ENCODE measurements at places on chromosomes 5 and 9.

DNA sequence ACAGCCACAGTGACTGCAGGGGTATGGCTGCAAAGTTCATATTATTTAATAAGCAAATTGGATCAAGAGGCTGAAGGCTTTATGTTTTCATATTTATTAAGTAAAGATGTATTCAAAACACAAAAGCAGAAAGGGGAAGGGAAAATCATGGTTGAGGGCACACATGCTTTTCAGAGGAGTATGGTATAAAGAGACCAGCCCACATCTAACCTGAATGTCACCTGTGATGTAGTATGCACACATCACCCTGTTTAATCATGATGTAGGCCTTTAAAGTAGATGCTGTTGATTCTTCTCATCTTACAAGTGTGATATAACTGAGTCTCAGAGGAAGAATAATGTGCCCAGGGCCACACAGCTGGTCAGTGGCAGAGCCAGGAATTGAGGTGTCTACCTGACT is 211.8 kb downstream of the DCP2 start:
- no peak for DNase-seq

- no peak for DNase-seq
Measured at GRCh38 chr5:125376059-125376641, 629.7 kb upstream of the ZNF608 start.

GRCh38 chr9:137313956-137314560 is 12.0 kb upstream of the NRARP start:
- no peak for DNase-seq

GRCh38 chr5:135533794-135534193 is 2.0 kb downstream of the NEUROG1 start:
- no peak for DNase-seq

- no peak for DNase-seq
Measured at GRCh38 chr9:14822666-14823065, 87.6 kb downstream of the FREM1 start.

- peak; percentile 51 for DNase-seq
Measured at GRCh38 chr9:133792721-133793470, 54.7 kb upstream of the SARDH start.

DNA sequence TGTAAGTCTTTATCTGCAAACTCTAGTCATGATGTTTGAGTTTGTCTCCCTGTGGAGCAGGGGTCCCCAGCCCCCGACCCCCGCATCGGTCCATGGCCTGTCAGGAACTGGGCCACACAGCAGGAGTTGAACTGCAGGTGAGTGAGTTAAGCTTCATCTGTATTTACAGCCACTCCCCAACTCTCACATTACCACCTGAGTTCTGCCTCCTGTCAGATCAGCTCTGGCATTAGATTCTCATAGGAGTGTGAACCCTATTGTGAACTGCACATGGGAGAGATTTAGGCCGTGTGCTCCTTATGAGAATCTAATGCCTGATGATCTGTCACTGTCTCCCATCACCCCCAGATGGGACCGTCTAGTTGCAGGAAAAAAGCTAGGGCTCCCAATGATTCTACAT is 7.0 kb downstream of the C9orf85 start:
- no peak for DNase-seq

GRCh38 chr5:149817539-149818060 is 87.5 kb downstream of the PPARGC1B start:
- no peak for DNase-seq

DNA sequence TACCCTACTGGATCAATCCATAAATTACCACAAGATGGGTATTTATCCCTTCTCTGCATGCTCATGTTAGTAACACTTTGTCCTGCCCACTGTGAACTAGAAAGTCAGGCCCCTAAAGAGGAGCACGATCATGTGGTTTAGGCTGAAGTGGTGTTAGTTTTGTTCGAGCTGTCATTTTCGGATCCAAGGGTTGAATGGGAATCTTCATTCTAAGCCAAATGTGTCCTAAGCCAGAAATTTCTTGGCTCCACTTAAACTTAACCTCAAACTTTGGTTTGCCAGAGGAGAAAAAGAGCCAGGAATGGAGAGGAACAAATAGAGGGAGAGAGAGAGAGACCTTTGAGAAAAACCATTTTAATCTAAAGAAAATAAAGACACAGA is 837.7 kb upstream of the ZNF608 start:
- DNase-seq = no peak

GRCh38 chr5:54995168-54995567 is 9.8 kb upstream of the ESM1 start:
- DNase-seq = no peak

GRCh38 chr9:72044095-72044494 is 16.3 kb downstream of the C9orf57 start:
- DNase-seq = no peak

DNA sequence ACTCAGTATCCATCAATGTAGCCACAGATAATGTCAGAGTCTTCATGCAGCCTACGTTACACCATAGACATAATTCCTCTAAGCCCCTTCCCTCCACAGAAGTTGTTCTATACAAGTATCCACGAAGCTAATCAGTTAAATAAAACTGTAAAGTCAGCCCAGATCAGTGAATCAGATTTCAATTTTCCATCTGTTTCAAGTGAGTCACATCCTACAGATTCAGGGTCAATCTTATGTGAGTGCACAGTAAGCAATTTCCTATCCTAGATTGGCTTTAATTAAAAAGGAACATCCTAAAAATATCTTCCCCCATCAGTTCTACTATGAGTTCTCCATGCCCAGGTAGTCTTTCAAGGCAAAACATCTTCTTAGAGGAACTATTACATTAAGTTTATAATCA is 402.5 kb downstream of the EFNA5 start:
- no peak for DNase-seq

DNA sequence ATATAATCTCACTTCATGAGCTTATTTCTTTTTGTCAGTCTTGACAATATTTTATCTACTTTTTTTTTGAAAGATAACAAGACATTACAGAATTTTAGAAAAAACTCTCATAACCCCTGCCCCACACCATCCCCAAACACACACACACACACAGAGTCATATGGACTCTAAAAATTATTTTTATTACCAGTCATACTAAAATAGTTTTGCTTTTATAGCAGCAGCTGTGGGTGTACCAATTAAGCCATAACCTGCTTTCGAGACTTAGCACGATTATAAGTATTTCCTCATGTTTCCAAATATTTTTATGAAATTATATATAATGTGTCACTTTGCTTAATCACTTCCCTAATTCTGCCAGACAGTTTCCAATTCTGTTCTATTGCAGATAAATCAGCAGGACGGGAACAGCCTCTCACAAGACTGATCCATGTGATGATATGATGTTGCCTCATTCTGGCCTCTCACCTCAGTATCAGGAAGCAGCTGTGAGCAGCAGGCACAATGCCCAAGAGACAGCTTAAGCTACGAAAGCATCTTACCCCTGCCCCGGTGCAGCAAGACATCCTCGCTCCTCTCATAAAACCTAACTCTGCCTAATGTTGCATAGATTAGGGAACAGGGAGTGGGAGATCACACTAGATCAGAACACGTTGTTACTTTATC is 7.0 kb downstream of the PDCL start:
- no peak for DNase-seq

- DNase-seq = no peak
Measured at GRCh38 chr9:125784286-125785049, 37.3 kb downstream of the PBX3 start.

GRCh38 chr5:33120671-33121070 is 320.1 kb upstream of the TARS1 start:
- DNase-seq = no peak

DNA sequence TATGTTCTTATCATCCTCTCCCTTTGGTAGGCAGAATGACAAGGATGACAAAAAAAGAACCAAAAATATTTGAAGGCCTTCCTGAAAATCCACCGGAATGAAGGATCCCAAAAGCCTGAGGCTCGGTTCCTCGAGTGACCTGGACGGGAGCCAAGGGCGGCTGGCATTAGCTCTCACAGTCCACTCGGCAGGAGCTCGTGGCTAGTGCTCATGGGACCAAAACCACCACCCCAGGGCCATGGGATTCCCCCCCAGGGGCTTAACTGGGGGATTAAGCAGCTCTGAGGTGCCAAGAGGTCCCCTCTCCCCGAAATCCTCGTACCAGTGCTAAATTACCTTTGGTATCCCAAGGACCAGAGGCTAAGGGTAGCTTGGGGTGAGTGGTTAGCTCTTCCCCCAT is 586 bp upstream of the PDZD2 start:
- no peak for DNase-seq

DNA sequence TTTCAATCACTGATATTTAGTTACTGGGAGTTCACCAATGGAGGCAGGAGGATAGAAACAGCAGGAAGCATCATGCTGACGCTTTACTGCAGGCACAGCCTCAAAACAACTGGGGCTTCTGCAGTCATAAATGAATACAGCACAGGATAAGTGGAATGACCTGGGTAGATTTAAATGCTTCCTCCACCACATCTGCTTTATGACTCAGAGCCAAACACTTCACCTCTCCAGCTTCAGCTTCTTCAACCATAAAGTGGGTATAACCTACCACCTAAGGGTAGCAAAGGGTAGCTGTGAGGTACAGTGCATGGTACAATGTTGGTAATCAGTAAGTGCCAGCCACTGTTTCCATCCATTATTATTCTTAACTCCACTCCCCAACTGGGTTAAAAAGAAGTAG is 28.4 kb downstream of the RASEF start:
- DNase-seq = no peak

DNA sequence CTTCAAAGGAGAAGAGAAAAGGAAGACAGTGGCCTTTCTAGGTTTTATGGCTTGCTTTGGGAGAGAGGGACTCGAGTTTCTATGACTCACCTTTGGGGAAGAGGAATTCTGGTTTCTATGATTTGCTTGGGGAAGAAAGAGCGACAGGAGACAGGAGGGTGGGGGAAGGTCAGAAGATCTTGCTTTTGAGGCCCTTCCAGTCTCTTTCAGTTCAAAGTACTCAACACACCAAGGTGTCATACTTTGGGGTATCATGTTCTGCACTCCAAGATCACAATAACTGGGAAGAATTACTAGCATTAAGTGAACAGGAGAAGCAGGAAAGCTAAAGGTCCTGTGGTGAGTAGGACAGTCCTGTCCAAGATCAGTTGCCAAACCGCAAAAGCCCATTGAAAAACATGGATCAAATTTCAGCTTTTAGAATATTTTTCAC is 324.5 kb downstream of the ARHGEF28 start:
- no peak for DNase-seq

DNA sequence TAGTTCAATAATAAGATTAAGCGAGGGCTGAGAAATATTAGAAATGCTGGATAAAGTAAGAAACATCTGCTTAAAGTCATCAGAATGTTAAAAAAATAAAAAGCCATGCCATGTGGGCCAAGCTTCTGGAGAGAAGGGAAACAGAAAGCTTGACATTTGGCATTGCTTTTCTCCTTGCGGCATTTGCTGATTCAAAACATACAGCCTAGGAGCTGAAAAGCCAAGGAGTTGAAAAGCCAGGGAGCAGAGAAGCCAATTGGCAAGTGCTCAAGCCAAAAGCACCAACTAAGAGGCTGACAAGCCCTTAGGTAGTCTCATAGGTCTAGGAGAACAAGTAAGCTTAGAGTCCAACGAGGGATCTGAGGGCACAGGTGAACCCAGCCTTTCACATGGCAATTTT is 754.3 kb downstream of the TLE4 start:
- DNase-seq = no peak

DNA sequence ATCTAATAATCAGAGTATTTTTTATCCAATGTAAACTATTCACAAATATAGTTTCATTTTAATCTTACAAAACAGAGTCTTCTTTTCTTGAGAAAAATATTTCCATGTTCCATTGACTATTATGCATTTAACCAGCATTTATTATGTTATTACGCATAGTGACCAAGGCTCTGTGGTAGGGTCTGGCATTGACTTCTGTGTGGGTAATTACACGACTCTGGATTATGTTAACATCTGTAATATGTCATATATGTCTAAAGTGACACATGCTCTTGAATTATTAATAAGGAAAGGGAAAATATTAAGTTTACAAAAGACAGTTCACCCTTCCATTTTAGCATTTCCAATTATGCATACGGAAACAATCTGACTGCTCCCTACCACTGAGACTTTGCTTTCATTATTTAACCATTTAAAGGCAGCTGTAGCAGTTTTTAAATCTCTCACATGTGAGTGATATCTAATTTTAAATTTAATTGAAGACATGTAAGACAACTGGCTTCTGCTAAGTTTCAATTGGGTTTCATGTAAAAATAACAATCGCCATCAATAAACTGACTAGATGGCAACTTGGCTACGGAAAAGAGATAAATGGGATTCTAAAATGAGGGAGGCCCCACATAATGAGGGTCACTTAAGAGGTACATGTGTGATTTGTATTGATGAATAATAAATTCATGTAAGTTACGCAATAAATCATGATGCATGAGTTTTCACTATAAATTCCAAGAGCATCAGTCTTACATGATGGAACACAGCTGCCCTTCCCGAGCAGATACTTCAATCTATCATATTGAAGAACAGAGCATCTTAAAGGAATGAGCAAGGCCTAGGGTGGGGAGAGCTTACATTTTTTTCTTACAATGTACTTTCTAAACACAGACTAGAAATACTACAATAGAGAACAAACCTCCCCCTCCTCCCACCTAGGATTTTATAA is 1056.8 kb downstream of the MAT2B start:
- no peak for DNase-seq

GRCh38 chr5:139524940-139525585 is 36.1 kb upstream of the UBE2D2 start:
- no peak for DNase-seq

DNA sequence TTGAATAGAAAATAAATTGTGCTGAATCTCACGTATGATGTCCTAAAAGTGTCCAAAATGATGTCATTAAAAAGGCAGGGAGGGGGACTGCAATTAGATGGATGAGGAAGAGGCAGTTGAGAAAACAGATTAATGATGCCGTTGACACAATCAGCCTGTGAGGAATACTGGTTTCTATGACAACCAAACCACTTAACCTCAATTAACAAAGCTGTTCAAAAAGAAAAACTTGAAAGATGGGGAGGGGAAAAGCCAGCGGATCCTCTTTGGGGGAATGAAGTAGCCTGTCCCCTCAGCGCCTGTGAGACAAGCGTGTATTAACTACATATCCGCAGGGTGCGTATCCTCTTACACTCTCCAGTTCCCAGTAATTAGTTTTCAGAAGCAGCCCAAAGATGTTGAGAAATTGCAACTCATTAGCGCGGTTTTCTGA is 160.7 kb downstream of the TTC39B start:
- DNase-seq = no peak

DNA sequence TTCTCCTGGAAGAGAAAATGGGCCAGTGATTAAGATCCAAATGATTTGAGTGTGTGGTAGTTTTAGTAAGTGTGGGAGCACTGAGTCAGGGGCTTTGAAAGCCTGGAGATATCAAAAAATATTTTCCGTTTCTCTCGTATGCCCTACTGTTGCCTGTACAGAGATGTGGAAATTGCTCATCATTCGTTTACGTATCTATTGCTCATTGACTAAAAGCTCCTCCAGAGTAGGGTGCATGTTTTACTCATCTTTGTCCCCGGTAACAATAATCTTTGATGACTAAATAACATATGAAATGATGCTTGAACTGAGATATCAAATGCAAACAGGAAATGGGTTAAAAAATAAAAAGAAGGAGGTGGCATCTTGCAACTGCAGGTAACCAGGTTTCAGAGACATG is 114.2 kb upstream of the FST start:
- no peak for DNase-seq
